HL-60 (cell line): ENCODE measurements at places on chromosomes 7 and 10.
A peak's percentile ranks its signal among the peaks of the same experiment; 100 is the strongest.

- no peak for DNase-seq
These were observed 1.8 kb downstream of the PFKP start for GRCh38 chr10:3068968-3069737.

DNA sequence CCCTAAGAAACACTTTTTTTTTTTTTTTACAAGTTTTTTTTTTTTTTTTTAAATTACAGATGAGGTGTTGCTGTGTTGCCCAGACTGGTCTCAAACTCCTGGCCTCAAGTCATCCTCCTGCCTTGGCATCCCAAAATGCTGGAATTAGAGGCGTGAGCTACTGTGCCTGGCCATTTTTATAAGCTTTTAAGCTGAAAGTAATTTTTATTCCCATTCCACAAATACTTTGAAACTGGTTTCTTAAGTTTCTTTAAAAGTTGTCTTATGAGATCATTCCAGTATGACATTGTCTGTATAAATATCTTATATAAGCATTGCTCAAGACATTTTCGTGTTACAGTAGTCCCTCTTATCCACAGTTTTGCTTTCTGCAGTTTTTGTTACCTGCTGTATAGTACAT, 61.4 kb upstream of the CYP26C1 start:
- no peak for DNase-seq

DNA sequence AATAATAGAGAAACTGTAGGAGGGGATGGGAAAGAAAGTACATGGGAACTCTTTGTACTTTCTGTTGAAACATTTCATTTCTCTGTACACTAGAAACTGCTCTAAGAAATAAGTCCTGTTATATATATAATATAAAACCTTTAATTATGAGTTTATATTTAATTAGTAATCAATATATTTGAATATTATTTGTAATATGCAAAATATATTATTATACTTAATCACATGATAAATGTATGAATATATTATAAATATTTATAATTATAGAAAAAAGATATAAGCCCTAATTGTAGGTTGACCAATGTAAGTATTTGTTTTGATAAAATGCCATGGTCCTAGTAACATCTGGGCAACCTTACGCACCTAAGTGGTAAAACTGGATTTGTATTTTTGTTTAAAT, 51.0 kb downstream of the GNAT3 start:
- DNase-seq, result no peak

- DNase-seq, result no peak
These were observed 664.7 kb downstream of the INHBA start for GRCh38 chr7:41038211-41038610.

DNA sequence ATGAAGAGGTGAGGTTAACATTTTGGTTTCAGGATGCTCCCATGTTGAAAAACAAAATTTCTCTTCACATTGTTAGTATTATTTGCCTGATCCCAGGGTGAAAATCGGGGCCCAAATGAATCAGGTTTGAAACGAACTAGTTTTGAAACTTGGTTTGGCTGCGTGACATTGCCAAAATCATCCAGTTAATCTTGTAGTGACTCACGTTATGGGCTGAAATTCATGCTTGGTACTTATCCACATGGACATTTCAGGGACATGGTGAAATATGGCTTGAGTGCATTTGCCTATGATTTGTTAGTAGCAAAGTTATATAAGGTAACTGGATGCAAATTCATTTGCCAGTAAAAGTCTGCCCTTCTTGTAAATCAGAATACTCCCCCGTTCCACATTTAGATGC, 97.3 kb downstream of the CFAP58 start:
- no peak for DNase-seq

DNA sequence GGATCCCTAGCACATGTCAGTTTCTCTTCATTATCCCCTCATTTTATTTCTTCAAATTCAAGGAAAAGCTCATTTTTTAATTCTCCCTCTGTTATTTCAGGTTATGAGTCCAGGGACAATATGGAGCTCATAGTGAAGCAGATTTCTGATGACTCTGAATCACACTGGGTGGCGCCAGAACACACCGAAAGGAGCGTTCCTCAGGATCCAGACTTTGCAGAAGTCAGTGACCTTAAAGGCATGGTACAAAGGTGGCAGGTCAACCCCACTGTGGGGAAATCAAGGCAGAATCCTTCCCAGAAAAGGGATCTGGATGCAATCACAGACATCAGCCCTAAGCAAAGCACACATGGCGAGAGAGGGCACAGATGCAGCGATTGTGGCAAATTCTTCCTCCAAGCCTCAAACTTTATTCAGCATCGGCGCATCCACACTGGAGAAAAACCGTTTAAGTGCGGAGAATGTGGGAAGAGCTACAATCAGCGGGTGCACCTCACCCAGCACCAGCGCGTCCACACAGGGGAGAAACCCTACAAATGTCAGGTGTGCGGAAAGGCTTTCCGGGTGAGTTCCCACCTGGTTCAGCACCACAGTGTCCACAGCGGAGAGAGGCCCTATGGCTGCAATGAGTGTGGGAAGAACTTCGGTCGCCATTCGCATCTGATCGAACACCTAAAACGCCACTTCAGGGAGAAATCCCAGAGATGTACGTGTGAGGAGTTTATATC, 21.4 kb downstream of the ZKSCAN5 start:
- DNase-seq, result no peak

- no peak for DNase-seq
These were observed 18.0 kb downstream of the AQP1 start for GRCh38 chr7:30929686-30930085.

- DNase-seq, result peak; percentile 7
These were observed 24.9 kb upstream of the PITRM1 start for GRCh38 chr10:3197348-3198003.

DNA sequence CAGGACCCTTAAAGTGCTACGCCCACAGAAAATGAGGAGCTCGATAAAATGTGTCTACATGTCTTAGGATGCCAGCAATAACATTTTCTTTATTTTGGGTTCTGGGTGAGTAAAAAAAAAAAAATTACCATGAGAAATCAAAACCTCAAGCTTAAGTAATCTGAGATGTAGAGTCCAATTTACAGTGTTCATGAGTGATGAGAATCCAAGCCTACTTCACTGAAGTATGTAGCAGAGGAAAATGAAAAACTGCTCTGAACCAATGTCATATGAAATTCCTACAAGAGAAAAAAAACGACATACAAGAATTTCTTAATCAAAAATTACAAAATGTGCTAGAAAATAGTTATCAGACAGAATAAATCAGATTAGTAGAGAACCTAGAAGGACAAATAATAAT, 274.4 kb downstream of the HTR7 start:
- no peak for DNase-seq

- no peak for DNase-seq
These were observed 79.7 kb downstream of the LRRC17 start for GRCh38 chr7:102992509-102992937.

DNA sequence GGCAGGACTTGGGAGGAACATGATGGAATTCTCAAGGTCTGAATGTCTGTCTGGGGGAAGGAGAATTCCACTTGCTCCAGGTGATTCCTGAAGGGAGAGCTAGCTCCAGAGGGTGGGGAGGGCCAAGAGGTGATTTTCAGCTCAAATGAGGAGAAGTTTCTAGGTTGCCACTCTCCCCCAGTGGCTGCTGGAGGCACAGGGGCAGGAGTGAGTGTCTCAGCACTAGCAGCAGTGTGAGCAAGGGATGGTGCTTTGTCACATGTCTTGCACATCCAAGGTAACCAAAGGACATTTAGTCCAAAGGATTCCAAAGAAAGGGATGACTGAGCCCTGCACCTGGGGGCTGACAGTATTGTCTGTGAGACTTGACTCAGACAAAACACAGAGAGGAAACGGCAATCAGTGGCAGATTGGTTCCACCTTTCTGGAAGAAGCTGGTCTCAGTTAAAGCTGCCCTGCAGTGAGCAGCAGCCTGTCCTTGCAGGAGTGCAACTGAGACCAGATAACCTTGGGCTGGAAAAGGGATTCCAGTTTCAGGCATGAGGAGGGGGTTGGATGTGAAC, 51.2 kb upstream of the PCBD1 start:
- DNase-seq, result no peak

GRCh38 chr10:84525120-84525806, 196.9 kb downstream of the CCSER2 start:
- no peak for DNase-seq

- DNase-seq, result no peak
These were observed 18.8 kb upstream of the ZNF273 start for GRCh38 chr7:64884085-64884912.

- peak; percentile 8 for DNase-seq
These were observed 29.9 kb downstream of the SRRM3 start for GRCh38 chr7:76231583-76231982.

DNA sequence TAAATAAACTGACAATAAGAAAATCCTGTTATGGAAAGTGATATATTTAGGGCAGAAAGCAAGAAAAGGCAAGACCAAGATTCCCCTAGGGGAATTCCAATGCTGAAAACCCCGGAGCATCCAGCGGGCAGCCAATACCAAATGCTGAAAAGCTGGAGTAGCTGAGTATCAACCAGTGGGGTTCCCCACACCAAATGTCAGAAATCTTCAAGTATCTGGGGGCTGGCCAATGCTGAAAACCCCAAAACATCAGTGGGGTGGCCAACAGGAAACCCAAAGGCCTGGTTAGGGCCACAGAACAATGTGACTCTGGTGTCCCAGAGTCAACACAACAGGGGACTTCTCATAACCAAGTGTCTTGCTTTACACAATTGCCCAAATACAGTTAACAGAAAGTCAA, 271.8 kb upstream of the CACNA2D1 start:
- no peak for DNase-seq

DNA sequence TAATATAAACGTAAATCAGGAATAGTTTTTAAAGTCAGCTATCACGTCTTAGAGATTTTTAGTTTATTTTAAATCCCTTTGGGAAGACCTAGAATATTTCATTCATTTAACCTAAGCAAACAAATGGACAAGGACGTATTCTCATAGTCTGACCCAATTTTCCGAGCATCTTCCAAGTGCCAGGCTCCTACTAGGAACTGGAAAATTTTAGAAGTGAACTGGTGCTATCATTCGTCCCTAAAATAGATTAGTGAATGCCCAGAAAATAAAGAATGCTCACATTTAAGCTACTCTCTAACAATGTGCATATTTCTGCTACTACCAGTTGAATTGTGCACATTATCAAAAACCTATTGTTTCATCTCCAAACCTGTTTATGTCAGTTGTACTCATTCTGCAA, 120.1 kb downstream of the ZFAND4 start:
- no peak for DNase-seq

- DNase-seq, result no peak
These were observed 2.5 kb downstream of the TMEM178B start for GRCh38 chr7:141076377-141076776.

DNA sequence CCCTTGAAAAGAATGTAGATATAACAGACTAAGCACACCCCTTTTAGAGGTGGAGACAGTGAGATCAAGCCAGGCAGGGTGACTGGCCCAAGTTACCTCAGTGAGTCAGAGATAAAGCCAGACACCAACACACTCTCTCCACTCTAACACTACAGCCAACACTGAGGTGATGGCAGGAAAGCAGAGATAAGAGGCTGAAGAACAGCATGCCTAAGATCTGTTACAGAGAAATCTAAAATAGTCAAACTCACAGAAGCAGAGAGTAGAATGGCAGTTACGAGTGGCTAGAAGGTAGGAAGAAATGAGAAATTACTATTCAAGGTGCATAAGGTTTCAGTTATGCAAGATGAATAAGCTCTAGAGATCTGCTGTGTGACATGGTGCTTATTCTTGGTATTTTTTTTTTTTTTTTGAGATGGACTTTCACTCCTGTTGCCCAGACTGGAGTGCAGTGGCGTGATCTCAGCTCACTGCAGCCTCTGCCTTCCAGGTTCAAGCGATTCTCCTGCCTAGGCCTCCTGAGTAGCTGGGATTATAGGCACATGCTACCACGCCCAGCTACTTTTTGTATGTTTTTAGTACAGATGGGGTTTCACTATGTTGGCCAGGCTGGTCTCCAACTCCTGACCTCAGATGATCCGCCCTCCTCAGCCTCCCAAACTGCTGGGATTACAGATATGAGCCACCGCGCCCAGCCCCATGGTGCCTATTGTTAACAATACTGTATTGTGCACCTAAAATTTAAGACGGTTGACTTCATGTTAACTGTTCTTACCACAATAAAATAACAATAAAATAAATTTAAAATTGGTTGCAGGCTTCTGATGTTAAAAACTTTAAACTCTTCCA, 28.7 kb downstream of the ICA1 start:
- DNase-seq, result no peak

DNA sequence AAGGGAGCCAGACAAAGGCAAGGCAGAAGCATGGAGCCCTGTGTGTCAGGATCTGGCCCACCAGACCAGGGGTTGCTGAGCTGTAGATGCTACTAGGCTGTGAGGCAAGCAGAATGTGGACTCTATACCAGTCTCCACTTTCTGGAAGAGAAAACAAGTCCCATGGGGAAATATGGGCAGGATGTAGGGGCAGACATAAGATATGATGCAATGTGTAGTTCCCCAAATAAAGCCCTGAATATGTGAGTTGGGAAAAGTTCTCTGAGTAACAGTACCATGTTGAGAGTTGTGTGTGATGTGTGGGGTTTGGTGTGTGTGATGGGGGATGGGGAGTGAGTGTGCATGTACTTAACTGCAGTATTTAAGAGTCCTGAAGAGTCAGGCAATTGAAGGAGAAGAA, 62.3 kb downstream of the NPSR1 start:
- no peak for DNase-seq

GRCh38 chr10:124524991-124525653, 63.5 kb downstream of the LHPP start:
- no peak for DNase-seq

DNA sequence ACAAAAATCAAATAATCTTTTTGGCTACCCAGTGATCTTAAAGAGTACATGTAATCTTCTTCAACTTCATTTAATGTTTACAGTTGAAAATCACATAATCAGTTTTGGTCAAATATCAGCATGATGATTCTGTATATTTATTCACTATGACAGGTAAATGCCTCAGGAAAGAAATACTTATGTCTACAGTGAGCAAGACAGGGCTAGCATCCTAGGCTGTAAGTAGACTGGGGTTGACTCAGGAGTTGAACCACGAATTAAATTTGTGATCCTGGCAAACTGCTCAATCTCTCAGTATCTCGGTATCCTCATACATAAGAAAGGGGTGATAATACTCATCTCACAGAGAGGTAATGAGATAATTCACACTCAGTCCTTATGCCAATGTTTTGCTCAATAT, 71.8 kb downstream of the SEMA3D start:
- no peak for DNase-seq

DNA sequence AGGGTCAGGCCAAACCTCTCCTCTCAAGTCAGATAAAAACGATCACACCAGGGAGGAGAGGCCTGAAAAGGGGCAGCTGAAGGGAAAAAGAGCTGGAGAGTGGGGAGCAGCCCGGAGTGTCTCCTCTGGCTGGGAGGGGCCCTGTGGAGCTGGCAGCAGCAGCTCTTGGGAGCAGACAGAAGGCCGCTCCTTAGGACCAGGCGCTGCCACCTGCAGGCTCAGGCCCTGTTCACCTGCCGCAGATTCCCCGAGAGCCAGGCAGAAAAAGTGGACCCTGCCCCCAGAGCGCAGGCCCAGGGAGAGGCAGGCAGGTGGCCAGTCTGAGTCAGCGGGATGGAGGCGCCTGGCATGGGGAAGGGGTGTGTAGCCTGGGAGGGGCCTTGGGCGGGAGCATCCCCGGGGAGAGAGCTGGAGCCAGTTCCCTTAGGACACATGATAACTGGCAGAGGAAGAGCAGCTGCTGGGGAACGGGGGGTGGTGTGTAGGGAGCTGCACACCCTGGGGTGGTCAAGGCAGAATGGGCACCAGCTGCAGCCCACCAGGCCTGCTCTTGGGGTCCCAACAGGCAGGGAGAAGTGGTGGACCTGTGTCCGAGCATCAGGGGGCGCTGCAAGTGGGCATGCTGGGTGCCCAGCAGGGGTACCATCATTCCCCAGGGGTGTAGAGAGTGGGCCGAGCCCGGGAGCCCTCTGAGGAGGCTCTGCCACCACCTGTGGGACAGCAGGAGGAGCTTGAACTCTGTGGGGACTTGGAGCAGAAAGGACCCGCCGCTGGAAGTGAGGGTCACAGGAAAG, 177.2 kb upstream of the RHEB start:
- DNase-seq, result no peak
